NCI-H460 (cell line): ENCODE measurements at places on chromosomes 12 and 14.

- DNase-seq: peak; percentile 78
Observed at GRCh38 chr14:50773632-50774541, 57.1 kb downstream of the NIN start.

DNA sequence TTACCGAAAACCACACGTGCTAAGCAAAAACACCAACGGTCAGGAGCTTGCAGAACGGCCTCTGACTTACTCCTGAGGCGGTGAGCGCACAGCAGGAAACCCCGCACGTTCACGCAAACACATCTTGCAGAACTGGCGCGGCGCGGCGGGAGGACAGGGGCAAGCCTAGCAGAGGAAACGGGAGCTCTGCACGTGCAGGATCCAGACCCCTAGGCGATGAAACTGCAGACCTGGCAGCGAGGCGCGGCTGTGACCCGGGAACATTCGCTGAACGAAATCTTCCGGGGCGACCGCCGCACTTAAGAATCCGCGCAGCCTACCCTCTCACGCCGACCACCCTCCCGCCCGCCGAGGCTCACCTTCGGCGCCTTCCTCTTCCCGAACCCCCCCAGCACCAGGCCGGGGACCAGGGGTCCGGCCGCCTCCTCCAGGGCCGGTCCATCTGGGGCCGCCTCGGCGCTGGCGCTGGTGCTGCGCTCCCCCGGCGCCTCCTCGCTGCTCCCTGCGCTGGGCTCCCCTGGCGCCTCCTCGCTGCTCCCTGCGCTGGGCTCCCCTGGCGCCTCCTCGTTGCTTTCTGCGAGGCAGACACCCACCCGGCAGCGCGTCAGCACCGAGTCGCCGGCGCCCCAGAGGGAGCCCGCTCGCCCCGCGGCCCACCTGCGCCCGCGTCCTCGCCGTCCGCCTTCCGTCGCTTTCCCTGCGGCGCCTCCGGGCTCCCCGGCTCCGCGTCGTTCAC, 615 bp downstream of the DDX51 start:
- DNase-seq: no peak

GRCh38 chr14:85247071-85247470, 282.9 kb upstream of the FLRT2 start:
- DNase-seq: no peak

GRCh38 chr14:21219561-21220111, 49.6 kb downstream of the HNRNPC start:
- DNase-seq: no peak

DNA sequence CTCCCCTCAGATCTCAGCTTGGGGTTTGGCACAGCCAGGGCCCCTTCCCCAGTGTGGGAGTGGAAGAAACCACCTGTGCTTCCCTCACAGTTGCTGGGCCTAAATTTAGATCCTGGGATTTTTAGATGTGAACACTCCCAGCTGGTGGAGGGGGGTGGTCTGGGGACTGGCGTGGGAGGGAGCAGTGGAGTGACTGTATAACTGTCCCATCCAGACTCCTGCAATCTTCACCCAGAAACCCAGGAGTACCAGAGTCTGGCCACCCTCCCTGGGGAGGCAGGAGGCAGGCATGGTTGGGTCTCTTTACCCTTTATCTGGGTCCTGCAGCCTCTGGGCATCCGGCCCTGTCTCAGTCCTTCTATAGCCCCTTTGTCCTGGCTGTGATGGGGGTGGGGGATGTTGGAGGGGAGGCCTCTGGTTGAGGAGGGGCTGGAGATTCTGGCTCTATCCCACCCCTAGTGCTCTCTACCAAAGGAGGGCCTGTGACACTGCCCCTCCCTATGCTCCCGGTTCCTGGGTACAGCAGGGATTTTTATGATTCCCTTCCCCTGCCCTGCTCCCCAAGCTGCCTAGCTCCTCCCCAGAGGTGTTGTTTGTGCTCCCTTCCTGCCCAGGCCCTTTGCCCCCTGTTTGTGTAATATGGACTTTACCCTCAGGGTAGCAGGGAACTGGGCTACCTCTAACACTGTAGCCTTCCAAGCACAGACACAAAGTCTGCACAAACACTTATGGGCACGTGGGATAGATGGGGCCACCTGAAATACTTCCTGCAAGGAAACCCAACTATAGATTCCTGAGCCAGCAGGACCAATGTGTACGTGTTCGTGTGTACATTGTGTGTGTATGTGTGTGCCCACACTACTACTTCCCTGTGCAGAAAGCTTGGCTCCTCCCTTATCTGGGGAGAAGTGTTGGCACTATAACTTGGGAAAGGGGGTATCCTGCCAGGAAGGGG, 1.7 kb downstream of the ERBB3 start:
- no peak for DNase-seq
